ENCODE measurements at places on chromosomes 5 and 9.
A peak's percentile ranks its signal among the peaks of the same experiment; 100 is the strongest.

DNA sequence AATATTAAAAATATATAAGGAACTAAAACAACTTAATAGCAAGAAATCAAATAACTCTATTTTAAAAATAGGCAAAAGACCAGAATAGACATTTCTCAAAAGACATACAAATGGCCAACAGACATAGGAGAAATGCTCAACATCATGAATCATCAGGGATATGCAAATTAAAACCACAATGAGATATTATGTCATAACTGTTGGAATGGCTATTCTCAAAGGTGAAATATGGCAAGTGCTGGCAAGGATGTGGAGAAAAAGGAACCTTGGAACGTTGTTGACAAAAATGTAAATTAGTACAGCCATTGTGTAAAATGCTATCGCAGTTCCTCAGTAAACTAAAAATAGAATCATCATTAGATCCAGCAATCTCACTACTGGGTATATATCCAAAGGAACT lies 468.5 kb downstream of the NFIB start:
- DNase-seq: no peak

- no peak for DNase-seq
Measured at GRCh38 chr5:100855937-100856430, 47.1 kb downstream of the ST8SIA4 start.

GRCh38 chr9:2029666-2030170 lies 14.6 kb downstream of the SMARCA2 start:
- DNase-seq: no peak

GRCh38 chr5:121144764-121145163 lies 680.7 kb downstream of the PRR16 start:
- DNase-seq: no peak

GRCh38 chr5:24623031-24623430 lies 21.7 kb downstream of the CDH10 start:
- DNase-seq: peak; percentile 13

GRCh38 chr5:155313518-155313917 lies 300.0 kb downstream of the KIF4B start:
- DNase-seq: no peak

DNA sequence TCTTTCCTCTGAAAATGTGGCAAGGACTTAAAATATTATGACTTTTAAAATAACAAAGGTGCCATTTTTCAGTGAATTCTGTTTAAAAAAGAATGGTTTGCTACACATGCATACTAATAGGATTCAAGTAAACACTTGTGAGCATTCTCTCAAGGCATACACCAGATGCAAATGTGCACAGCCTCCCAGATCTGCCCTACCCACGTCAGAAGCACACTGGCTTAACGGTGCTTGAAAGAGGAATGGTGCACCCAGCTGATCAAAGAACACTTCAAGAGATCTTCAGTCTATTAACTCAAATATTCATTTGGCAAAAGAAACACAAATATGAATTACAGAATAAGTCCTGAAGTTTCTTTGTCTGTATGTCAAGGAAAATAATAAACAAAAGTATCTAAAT lies 15.8 kb downstream of the GABRB2 start:
- DNase-seq: no peak

DNA sequence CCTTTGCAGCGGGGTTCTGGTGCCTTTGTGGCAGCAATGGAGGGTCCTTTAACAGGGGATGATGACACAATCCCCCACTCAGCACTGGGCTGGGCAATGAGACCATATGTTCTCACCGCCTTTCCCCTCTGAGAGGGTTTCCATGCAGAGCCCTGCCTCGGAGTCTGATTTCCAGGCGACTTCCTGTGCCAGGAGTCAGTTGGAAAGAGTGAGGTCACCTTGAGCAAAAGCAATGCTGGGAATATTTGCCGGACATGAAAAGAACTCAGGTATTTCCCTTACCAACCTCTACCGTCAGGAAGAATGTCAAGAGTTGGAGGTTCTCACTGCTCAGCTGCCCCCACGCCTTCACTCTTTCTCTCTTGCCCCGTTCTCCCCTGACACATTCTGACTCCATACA lies 284.2 kb upstream of the IRX1 start:
- no peak for DNase-seq

- no peak for DNase-seq
Measured at GRCh38 chr9:98944057-98944733, 488 bp downstream of the COL15A1 start.

DNA sequence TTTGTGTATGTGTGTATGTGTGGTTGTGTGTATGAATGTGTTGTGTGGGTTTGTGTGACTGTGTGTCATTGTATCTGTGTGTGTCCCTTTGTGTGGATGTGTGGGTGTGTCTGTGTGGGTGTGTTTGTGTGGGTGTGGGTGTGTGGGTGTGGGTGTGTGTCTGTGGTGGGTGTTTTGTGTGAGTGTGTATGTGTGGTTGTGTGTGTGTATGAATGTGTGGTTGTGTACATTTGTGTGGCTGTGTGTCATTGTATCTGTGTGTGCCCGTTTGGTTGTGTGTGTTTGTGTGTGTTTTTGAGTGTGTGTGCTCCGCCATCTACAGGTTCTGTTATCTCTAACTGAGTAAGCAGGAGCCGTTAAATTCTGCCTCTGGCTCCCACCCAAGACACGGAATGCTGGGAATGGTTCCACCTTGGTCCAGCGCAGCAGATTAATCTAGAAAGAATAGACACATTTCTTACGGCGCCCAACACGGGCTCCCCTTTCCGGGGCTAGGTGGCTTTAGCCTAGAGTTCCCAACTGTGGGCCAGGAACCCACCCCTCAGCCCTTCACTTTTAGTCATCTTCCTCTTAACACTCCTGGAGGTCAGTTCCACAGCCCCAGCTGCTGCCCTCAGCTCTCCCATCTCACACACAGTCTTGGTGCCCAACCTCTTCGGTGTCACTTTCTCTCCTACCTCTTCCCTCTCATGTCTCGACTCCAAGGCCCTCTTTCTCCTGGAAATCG lies 197.1 kb downstream of the TTLL11 start:
- DNase-seq: no peak

GRCh38 chr5:54725391-54726280 lies 208.1 kb downstream of the SNX18 start:
- DNase-seq: no peak

DNA sequence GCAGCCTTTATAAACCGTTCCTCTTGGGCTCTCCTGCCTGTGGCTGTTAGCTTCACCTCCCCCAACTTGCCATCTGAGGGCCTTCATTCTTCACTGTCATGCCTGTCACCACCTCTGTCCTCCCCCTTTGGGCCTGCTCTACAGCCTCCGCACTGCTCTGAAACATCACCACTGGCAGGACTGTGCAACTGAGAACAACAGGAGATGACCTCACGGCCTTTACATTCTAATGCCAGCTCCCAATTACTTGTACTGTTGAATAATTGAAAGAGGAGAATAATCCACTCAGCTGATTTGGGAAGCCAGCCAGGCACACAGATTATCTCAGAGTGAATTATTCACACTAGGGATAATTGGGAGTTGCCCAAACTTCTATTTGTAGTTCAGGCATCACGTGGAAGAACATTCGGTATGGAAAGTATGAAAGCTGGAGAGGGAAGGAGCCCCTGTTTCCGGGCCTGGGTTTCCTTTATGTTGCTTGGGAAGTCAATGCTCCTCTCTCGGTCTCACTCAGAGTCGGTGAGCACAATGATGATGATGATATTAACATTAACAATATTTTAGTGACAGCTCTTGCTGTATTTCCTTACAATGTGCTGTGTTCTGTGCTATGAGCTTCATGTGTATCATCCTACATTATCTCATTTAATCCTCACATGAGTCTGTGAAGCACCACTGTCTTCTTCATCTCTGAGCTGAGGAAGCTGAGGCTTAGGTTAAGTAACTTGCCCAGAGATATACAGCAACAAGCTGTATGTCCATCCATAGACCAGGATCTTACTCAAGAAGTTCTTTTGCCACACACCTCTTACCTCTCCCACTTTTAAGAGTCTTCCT lies 99.3 kb upstream of the LRRTM2 start:
- no peak for DNase-seq

DNA sequence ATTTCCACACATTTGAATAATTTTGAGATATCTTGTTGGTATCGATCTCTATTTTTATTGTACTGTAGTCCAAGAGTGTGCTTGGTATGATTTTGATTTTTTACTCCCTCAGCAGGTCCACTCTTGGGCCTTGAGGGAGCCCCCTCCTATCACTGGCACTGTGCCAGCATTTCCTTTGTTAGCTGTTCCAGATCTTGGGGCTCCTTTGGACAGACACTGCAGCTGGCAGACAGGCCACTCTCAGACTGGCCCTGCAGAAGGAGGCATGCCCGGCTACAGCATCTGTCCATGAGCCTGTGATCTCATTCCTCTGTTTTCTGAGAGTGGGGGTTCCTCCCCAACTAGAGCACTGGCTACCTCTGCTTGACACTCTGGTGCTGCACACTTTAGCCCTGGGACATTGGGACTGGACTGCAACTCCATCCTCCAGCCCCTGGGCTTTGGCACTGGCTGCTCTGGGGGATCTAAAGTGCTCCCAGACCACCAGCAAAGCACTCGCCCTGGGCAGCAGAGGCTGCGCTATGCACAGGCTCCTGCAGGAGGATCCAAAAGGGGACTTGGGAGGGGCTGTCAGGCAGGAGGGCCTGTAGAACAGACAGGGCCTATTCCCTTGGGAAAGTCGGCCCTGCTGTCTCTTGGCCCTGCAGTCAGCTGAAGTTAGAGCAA lies 271.3 kb upstream of the DMAC1 start:
- no peak for DNase-seq

DNA sequence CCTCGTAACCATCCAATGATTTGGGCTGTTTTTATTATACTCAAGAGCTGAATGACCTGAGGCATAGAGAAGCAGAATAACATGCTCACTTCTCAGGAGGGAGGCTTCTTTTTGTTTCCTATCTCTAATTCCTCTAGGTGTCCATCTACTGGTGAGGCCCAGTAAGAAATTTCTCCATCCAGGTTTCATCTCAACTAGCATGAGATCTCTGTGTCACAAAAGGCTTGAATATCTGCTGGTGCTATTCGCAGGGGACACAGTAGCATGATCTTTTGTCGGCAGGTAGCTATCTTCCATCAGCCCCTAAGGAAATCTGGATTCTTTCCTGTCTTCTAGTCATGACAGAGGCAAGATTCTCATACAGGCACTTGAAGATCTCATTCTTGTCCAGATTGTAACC lies 8.9 kb downstream of the IFNE start:
- no peak for DNase-seq

DNA sequence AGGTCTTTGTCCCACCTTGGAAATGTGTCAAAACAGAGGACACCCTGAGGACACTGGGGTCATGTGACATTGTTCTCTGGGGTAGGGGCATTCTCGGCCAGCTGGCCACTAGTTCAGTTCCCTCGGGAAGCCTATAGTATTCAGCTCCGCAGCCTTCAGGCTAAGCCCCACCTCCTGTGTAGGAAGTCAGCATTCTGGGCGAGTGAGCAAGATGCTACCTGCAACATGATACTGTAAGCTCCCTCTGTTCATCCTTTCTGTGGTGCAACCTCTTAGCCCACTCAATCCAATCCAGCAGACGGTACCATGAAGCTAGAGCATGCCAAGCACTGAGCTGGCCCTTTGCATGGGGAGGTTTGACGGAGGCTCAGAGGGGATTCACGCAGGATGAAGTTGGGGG lies 5.3 kb downstream of the NTNG2 start:
- DNase-seq: no peak

DNA sequence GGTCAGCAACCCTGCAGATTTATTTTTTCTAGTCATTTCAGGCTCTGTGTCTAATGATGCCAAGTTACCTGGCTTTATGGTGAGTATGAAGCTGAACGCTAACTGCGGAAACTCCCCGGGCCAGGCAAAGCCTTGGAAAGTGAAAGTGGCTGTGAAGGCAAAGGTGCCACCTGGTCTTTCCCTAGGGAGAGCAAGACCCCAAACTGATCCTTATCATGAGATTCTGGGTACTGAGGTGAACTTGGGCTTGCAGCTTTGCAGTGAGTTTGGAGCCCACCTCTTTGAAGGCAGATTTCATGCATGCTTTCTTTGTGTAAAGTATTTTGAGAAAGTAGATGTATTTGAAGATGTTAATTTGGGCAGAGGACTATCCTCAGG lies 63.3 kb downstream of the CARTPT start:
- DNase-seq: no peak

DNA sequence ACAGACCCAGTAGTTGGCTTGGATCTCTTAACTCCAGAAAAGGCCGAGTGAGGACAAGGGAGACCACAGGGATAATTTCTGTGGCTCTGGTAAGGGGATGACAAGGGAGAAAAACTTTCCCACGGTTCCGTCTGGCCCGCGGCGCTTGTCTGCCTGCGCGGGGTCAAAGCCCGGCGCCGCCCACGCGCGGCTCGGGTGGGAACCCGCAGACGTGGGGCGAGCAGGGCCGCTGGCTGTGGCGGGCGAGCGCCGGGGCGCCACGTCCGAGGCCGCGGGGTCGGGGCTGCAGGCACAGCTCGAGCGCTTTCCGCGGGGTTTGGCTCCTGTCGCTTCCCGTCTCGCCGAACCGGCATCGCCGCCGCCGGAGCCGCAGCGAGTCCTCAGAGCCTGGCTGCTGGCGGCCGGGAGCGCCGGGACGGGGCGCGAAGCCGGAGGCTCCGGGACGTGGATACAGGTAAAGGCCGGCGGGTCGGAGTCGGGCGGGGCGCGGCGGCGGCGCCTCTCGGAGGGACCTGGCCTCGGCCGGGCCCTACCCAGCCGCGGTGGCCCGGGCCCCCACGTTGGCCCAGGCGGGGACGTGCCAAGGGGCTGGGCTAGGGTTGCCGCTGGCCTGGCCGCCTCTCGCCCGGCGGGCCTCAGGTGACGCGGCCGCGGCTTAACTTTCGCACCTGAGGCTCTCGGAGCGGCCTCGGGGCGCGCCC lies at the start of gene RNF180:
RNF180 (plus strand) TSS at position 344 of the 701 bp plus-strand sequence. CDS start 34,965 bp downstream, outside the sequence.
- peak; percentile 21 for DNase-seq

DNA sequence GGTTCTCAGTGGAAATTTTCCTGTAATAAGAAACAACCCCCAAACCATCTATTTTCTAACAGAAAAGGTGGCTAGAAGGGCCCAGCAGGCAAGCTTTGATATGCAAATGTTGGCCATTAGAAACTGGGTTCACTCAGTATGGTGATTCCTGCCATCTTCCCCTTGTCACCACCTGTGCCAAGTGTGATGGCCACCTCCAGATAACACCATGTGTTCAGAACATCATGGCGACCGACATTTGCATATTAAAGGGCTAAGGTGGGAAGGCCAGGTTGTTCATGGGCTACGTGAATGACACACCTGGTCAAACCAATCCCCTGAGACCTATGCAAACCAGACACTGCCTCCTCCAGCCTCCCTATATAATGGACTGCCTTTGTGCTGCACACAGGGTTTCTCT lies 20.4 kb downstream of the FOXE1 start:
- no peak for DNase-seq

DNA sequence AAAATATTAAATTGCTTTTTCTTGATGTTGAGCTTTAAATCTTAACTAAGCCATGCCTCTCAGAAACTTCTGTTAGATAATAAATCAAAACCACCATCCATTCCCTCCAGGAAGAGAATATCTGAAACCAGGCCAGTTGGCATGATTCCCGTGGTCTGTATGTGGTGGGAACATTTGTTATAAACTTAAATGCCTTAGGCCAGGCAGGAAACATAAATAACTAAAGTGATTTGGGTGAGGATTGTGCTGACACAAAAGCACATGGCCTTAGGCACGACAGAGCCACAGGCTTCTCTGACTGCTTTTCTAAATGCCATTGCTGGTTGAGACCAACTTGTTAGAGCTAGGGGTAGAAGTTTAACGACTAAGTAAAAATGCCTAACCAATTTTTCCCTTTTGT lies 255.9 kb downstream of the GABRG2 start:
- DNase-seq: no peak

- no peak for DNase-seq
Measured at GRCh38 chr5:80555099-80555498, 15.0 kb downstream of the ANKRD34B start.

GRCh38 chr5:158419186-158419585 lies 560.2 kb upstream of the CLINT1 start:
- DNase-seq: no peak

Measured in Kasumi-1 (cell line).